ENCODE measurements at places on chromosomes 5 and 9.

- no peak for DNase-seq
Measured at GRCh38 chr5:136712628-136713027, 347.3 kb upstream of the TRPC7 start.

DNA sequence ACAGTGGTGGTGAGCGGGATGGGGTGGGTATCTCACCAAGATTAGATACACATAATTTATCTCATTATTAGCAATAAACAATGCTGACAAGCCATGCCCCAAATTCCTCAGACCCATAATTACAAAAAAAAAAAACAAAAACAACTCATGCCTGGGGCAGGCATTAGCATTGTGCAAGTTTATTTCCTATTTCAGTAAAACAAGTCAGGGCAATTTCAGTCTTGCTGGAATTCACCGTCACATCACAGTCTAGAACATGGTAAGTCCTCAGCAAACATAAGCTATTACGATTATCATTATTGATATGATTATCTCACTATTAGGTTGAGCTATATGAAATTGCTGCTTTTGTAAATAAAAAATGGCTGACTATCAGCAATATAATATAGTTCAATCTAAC is 57.5 kb upstream of the GNAQ start:
- DNase-seq: no peak

DNA sequence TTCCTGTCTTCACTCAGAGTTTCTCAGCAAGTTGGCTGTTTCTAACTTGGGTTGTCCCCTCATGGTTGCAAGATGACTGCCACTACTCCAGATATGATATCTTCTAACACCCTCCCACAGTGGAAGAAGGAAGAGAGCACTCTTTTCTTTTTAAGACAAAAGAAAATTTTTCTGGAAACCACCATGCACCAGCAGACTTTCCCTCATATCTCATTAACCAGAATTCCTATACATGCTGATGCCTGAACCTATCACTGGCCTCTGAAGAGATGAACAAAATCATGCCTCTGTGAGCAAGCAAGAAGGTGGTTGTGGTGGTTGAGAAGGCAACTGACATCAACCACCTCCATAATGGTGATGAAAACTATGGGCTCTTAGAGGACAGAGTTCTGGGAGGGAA is 56.8 kb downstream of the FEM1C start:
- DNase-seq: no peak

DNA sequence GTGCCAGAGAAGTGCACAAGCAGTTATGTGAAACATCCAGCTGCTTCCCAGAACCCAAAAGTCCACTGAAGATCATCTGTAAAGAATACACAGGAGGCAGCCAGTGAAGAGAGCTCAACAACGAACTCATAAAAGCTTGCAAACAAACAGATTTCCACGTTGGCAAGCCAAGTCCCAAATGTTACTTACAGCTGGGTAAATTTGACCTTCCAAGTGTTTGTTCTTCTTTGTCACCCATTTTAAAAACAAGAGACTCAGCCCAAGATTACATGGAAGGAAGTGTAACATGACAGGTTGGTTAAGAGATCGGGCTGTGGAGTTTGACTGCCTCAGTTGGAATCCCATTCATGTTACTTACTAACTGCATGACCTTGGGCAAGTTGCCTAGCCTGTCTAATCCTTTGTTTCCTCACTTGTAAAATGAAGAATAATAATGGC is 174.9 kb upstream of the PAPPA start:
- DNase-seq: no peak

GRCh38 chr9:71758785-71759184 is 9.5 kb downstream of the CEMIP2 start:
- DNase-seq: no peak

DNA sequence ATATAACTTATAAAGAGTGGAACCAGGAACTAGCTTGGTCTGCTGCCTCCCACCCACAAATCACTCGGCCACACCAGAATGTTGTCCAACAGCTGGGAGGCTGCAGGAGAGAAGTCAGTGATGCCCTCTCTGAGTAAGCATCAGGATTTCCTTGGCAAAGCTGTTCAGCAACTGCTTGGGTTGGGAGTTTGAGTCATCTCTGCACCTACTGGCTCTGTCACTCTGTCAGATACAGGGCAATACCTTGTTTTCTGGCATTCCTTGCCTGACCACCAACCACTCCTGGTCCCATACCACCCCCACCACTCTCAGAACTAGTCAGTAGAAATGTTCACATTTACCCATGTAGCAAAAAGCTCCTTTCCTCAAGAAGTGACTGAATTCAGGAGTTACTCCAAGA is 36.8 kb upstream of the GCNT4 start:
- no peak for DNase-seq

DNA sequence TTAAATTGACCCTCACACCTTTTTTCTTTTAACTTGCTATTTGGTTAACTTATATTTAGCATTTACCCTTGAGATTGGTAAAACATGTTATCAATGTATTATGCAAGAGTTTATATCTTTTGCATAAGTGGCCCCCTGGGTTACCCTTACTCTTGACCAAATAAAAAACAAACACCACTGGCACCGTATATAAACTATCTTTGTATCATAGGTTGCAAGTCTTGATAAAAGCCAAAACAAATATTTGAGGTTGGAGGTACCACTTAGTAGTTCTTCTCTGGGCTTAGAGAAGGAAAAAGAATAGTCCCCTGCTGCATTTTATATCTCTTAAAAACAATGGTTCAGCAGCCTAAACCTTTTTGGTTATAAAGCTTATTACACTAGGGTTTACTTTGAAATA is 61.3 kb downstream of the WDR36 start:
- no peak for DNase-seq

DNA sequence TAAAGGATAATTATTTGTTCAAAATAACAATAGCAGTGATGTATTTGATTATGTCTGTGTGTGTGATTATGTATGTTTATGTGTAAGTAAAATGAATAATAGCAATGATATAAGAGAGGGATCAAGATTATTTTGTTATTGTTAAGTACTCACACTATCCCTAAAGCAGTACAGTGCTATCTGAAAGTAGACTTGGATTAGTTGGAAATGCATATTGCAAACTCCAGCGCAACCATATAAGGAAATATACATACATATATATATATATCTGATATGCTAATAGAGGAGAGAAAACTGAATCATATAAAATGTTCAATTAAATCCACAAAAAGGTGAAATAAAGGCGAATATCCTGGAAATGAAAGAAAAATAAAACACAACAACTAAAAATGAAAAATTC is 268.4 kb downstream of the HINT1 start:
- DNase-seq: no peak

GRCh38 chr5:67200809-67201562 is 4.4 kb upstream of the CD180 start:
- no peak for DNase-seq

Measured in activated CD8-positive, alpha-beta memory T cell treated with anti-CD3 and anti-CD28 coated beads for 1 hour (primary cell).